ENCODE measurements at places on chromosomes 5 and 9. TPM values are rescaled to one million over a fixed set of nuclear protein-coding genes. Genes with fewer than 3 reads are reported as not detected.

Gene MAMDC2
- 0.20 TPM for total RNA-seq

Gene GARNL3
- 1.8 TPM for total RNA-seq

Gene EGFL7
- 53.9 TPM for total RNA-seq

Gene C1QTNF2
- 0.08 TPM for total RNA-seq

Gene TJP2
- total RNA-seq, result 3.7 TPM

Gene FST
- 2.0 TPM for total RNA-seq

Gene CCL28
- total RNA-seq, result 0.09 TPM

Gene CSF2
- total RNA-seq, result 0.32 TPM

Gene SPRY4
- total RNA-seq, result 8.4 TPM

Gene SOX30
- total RNA-seq, result not detected

Gene GPR151
- not detected for total RNA-seq

Gene THOC3
- total RNA-seq, result 55.6 TPM

Gene GALNT12
- 2.9 TPM for total RNA-seq

Gene SLC6A19
- 0.22 TPM for total RNA-seq

Gene LIX1
- total RNA-seq, result not detected

Gene MOCS2
- total RNA-seq, result 32.4 TPM

Gene TUSC1
- 6.6 TPM for total RNA-seq

Gene CLTA
- total RNA-seq, result 328 TPM

Gene OLFM1
- total RNA-seq, result 8.5 TPM

Gene TMEM215
- not detected for total RNA-seq

Gene LPAR1
- 21.4 TPM for total RNA-seq

Gene SPATA6L
- 2.5 TPM for total RNA-seq

Gene OTP
- total RNA-seq, result 0.05 TPM

Gene ALDH1A1
- 5,926 TPM for total RNA-seq

Gene NCS1
- total RNA-seq, result 48.3 TPM

Gene PCSK5
- total RNA-seq, result 1.3 TPM

Gene CETN3
- total RNA-seq, result 20.4 TPM

Gene MORN5
- not detected for total RNA-seq

Gene C9
- total RNA-seq, result not detected

Gene SPOCK1
- total RNA-seq, result 13.9 TPM

Measured in A549 treated with Mapracorat at 1 μM for 4 hours (cell line).